Retinal pigment epithelial cell (primary cell): ENCODE measurements at places on chromosomes 4 and X.

- no peak for DNase-seq
Measured at GRCh38 chr4:70544279-70544868, 26.0 kb downstream of the AMTN start.

GRCh38 chrX:47623540-47624027 lies 3.9 kb upstream of the SYN1 start:
- DNase-seq: peak; percentile 20

GRCh38 chrX:151871244-151871643 lies 41.4 kb upstream of the MAGEA4 start:
- DNase-seq: peak; percentile 46

DNA sequence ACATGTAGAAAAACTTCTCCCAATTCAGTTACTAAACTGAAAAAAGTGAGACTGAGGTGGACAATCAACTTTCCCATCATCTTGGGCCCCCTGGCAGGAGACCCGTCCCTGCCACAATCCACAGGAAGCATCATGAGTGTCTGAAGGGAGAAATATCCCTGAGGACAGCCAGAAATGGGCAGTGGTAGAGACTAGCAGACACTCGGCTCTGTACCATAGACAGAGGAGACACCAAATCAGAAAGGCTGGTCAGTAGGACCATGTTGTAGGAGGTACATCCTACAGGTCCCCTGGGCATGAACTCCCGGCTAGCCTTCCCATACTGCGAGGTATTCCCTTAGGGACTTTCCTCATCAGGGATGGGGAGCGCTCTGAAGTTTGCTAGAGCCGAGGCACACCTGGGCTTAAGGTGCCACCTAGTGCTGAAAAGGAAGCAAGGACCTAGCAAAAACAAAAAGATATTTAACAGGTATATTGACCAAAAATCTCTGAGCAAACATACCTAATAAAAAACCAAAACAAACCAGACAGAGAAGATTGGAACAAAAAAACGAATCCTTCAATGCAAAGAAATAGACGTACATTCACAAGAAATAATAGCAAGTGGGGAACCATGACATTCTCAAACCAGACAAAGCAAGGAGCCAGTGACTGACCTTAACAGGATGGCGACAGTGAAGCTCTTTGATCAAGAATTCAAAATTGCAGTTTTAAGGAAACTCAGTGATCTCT lies 55.6 kb downstream of the HAUS3 start:
- DNase-seq: no peak

DNA sequence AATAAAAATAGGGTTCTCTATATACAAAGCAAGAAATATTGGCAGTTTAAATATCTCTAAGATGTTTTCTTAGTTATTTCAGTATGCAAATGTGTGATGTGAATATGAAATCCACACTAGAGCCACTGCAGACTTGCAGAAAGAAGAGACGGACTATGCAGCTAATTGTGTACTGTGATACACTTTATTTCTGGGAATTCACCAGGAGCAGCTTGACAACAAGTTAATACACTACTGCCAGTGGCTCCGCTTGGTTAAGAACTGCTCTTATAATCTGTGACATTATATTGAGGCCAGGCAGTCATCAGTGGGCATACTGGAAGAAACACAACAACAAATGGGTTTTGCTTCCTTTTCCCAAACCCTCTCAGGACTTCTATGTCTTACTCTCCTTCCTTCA lies 172.0 kb downstream of the FBXW7 start:
- no peak for DNase-seq
